MM.1S (cell line): ENCODE measurements at places on chromosomes 2 and 18.

DNA sequence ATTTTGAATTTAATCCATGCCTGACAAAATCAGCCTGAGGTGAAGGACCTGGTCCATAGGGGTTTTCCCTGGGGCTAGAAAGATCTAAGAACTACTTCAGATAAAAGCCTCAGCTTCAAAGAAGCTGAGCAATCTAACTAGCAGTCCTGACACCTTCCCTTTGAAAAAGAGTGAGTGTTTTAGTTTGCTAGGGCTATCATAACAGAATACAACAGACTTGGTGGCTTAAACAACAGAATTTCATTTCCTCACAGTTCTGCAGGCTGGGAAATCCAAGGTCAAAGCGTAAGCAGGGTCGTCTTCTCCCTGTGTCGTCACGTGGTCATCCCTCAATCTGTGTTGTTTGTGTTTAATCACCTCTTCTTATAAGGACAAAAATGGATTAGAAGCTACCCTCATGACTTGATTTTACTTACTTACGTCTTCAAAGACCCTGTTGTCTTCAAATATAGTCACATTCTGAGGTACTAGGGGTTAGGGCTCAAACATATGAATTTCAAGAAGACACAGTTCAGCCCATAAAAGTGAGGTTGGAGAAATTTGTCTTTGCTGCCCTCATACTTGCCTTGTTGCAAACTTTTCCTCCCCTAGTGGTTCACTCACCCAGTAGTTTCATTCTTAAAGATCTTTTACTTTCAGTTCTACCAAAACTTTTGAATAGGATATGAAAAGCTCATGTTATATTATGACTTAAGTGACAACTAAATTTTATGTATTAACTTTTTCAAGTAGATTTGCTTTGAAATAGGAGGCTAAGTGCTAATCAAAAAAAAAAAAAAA, 673.8 kb downstream of the ARHGAP15 start:
- H3K36me3 ChIP-seq, result no peaks in the 10 kb centered on the region
- peaks cover 5% of the 10 kb centered on the region; the same call in 1 of the 2 replicates for H3K4me1 ChIP-seq
- H3K27ac ChIP-seq, result peak overlapping the region; percentile 22; the same call in 1 of the 2 replicates

DNA sequence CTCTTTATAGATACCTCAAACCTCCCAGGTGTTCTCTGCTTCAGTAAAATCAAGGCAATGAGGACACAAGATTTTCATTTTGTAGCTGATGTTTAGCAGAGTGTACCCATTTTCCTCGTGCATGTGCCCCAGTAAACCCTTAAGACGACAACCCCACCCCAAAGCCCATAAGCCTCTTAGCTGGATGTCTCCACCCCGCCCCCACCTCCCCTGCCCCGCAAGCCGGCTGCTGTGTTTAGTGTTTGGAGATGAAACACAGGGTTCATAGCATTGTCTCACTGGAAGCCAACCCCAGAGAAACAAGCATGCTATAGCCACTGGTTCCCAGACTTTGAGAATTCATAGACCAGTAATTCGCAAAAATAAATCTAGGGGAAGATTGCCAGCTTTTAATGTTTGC, 5.8 kb upstream of the SAG start:
- H3K27ac ChIP-seq, result no peak overlapping the region
- no peaks in the 10 kb centered on the region for H3K27me3 ChIP-seq
- H3K36me3 ChIP-seq, result no peaks in the 10 kb centered on the region
- H3K4me3 ChIP-seq, result no peak overlapping the region
- DNase-seq, result no peak
- no peaks in the 10 kb centered on the region for H3K4me1 ChIP-seq

GRCh38 chr2:230658577-230658876, 54.1 kb upstream of the CAB39 start:
- no peaks in the 10 kb centered on the region for H3K27me3 ChIP-seq
- no peaks in the 10 kb centered on the region for H3K36me3 ChIP-seq
- H3K27ac ChIP-seq, result no peak overlapping the region
- DNase-seq, result no peak
- no peak overlapping the region for H3K4me3 ChIP-seq
- H3K4me1 ChIP-seq, result peaks cover 31% of the 10 kb centered on the region

DNA sequence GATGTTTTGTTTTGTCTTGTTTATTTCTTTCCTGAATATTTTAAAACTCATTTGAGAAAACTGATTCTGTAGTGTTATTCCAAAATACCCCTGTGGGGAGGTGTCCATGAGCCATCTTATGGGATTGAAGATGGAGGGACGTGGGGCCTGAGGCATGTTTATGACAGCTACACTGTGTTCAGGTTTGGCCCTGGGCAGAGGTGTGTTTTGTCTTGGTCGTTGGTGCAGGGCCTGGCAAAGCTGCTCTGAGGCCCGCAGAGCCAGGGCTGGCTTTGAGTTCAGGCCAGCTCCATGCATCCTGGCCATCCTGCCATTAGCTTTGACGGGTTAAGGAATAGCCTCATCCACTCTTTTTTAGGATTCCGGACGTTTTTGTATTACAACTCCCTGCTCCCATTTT, 68.9 kb downstream of the TMEM18 start:
- no peaks in the 10 kb centered on the region for H3K4me1 ChIP-seq
- H3K27me3 ChIP-seq, result no peaks in the 10 kb centered on the region
- no peak for DNase-seq
- no peak overlapping the region for H3K27ac ChIP-seq

- H3K4me1 ChIP-seq, result no peaks in the 10 kb centered on the region
- H3K27ac ChIP-seq, result no peak overlapping the region
- no peaks in the 10 kb centered on the region for H3K36me3 ChIP-seq
- no peaks in the 10 kb centered on the region for H3K27me3 ChIP-seq
Observed at GRCh38 chr2:795531-796041, 118.4 kb upstream of the TMEM18 start.

DNA sequence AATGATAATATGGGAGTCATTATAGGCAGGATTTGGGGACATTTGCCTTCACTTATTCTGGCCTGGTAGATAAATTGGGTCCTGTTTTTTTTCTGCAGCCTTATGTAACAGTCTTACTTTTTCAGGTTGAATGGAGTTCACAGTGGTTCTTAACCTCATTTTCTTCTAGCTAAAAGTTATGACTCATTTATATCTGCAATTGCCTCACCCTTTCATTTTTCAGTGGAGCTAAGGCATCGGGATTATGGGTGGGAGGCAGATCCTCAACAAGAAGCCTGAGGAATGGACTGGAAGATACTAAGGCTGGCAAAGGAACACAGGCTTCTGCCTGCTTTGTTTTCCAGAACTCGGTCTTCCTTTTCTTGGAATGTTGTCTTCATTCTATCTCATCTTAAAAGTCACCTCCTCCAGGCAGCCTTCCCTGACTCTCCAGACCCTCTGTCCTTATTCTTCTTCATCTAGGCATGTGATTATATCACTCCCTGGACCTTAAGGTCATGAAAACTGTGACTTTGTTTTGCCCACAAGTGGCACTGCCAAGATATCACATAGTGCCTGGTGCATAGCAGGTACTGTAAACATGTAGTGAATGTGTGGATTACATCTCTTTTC, 41.0 kb upstream of the ACSL3 start:
- no peak for DNase-seq
- no peaks in the 10 kb centered on the region for H3K27me3 ChIP-seq
- no peak overlapping the region for H3K4me3 ChIP-seq
- no peaks in the 10 kb centered on the region for H3K4me1 ChIP-seq
- no peak overlapping the region for H3K27ac ChIP-seq

- H3K27me3 ChIP-seq, result no peaks in the 10 kb centered on the region
- H3K4me3 ChIP-seq, result no peak overlapping the region
Observed at GRCh38 chr2:68574202-68574791, 69.1 kb upstream of the PROKR1 start.

DNA sequence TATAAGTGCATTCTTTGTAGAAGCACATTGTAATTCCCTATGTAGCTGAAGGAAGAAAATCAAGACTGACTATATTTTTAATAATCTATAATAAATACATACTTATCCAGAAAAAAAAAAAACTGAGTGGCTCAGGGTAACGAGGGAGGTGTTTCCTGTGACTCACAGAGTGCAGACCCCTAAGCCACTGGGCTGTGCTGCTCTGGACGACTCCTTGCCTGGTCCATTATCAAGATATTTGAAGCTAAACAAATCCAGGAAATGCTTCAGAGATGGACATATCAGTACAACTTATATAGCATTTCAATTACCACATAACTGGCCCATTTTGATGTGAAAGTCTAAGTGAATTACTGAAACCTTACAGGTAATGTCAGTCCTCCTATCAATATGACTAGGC, 80.6 kb downstream of the PIGN start:
- no peak overlapping the region for H3K27ac ChIP-seq
- H3K27me3 ChIP-seq, result no peaks in the 10 kb centered on the region
- no peak overlapping the region for H3K4me3 ChIP-seq
- no peaks in the 10 kb centered on the region; the same call in 1 of the 2 replicates for H3K36me3 ChIP-seq

GRCh38 chr2:158965641-158966040, 2.8 kb upstream of the TANC1 start:
- H3K4me3 ChIP-seq, result no peak overlapping the region
- no peaks in the 10 kb centered on the region; the same call in 1 of the 2 replicates for H3K4me1 ChIP-seq
- DNase-seq, result no peak
- H3K36me3 ChIP-seq, result no peaks in the 10 kb centered on the region
- 0 out of 2 replicates have a peak, but pooled peaks cover 3% of the 10 kb centered on the region for H3K27me3 ChIP-seq

- H3K36me3 ChIP-seq, result no peaks in the 10 kb centered on the region
- H3K4me1 ChIP-seq, result no peaks in the 10 kb centered on the region; the same call in 1 of the 2 replicates
- DNase-seq, result no peak
- H3K4me3 ChIP-seq, result no peak overlapping the region
- H3K27me3 ChIP-seq, result no peaks in the 10 kb centered on the region
- no peak overlapping the region for H3K27ac ChIP-seq
Observed at GRCh38 chr18:388200-388599, 112.3 kb downstream of the COLEC12 start.

- H3K36me3 ChIP-seq, result no peaks in the 10 kb centered on the region
- H3K27me3 ChIP-seq, result no peaks in the 10 kb centered on the region
- no peak overlapping the region for H3K27ac ChIP-seq
- DNase-seq, result no peak
Observed at GRCh38 chr2:72894514-72894913, 7.3 kb downstream of the SPR start.

- H3K27ac ChIP-seq, result no peak overlapping the region
- peaks cover 4% of the 10 kb centered on the region; the same call in 1 of the 2 replicates for H3K4me1 ChIP-seq
- no peak overlapping the region for H3K4me3 ChIP-seq
- H3K27me3 ChIP-seq, result peaks cover 12% of the 10 kb centered on the region
- no peak for DNase-seq
Observed at GRCh38 chr2:231047274-231047922, 9.3 kb upstream of the PSMD1 start.

DNA sequence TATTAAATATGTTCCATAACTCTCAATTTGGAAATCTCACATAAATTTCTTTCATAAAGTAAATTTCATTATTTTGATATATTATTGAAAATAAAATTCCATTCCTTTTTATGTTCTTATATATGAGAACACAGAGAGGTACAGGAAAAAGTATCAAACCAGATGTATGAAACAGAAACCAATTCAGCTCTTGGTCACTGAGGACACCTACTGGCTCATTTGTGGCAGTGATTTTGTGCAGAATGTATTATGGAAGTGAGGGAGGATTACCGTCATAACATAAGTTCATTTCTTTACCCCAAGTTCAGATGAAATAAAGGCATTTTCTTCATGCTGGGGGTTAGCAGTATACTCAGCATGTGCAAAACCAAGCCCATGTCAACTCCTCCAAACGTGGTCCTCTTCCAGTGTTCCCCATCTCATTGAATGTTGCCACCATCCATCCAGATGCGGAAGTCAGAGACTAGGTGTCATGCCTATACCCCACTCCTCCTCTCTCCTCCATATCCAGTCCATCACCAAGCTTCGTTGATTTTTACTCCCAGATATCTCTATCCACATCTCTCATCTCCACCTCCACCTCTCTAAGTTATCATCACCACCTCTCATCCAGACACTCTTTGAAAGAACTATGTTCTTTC, 41.7 kb upstream of the MALL start:
- no peaks in the 10 kb centered on the region for H3K27me3 ChIP-seq
- H3K4me3 ChIP-seq, result no peak overlapping the region
- no peak overlapping the region for H3K27ac ChIP-seq
- DNase-seq, result peak; percentile 68
- no peaks in the 10 kb centered on the region for H3K4me1 ChIP-seq

DNA sequence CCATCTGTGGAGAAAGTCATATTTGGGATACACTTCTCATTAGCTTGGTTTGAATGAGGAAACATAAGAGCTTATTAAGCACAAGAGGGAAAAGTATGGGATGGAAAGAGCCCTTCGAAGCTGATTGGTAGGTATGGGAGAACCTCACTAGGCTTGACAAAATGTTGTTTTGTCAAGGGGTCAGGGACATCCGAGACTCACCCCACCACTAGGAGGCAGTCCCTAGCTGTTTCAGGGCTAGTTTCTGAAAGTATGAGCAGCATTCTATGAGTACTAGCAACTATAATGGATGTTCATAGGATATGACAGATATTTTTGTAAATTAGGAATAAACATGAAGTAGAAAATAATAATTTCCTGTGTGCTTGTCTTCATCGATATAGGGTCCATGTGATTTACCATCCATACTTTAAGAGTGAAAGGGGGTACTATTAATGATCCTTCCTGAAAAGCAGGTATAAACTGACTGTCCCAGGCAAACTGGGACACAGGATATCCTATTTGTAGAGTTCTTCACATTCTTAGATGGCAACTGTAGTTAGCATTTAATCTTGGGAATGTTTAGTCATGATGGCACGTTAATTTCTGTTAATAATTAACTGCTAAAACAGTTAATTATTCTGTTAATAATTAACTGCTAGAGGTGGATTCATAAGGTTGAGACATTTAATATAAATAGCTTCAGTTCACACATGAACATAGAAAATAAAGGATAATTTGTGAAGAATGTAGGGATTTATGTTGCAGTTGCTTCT, 28.4 kb downstream of the OTX1 start:
- DNase-seq, result peak; percentile 30
- H3K36me3 ChIP-seq, result no peaks in the 10 kb centered on the region
- no peak overlapping the region for H3K4me3 ChIP-seq
- H3K27ac ChIP-seq, result no peak overlapping the region
- no peaks in the 10 kb centered on the region for H3K27me3 ChIP-seq

GRCh38 chr2:162282765-162283425, 35.6 kb downstream of the IFIH1 start:
- peaks cover 4% of the 10 kb centered on the region; the same call in 1 of the 2 replicates for H3K36me3 ChIP-seq
- DNase-seq, result no peak
- H3K27me3 ChIP-seq, result no peaks in the 10 kb centered on the region
- H3K4me3 ChIP-seq, result no peak overlapping the region
- no peak overlapping the region for H3K27ac ChIP-seq

- H3K4me1 ChIP-seq, result no peaks in the 10 kb centered on the region
- H3K4me3 ChIP-seq, result no peak overlapping the region
- no peaks in the 10 kb centered on the region for H3K27me3 ChIP-seq
- DNase-seq, result no peak
- no peak overlapping the region for H3K27ac ChIP-seq
Observed at GRCh38 chr2:175454953-175455389, 273.5 kb upstream of the ATP5MC3 start.

DNA sequence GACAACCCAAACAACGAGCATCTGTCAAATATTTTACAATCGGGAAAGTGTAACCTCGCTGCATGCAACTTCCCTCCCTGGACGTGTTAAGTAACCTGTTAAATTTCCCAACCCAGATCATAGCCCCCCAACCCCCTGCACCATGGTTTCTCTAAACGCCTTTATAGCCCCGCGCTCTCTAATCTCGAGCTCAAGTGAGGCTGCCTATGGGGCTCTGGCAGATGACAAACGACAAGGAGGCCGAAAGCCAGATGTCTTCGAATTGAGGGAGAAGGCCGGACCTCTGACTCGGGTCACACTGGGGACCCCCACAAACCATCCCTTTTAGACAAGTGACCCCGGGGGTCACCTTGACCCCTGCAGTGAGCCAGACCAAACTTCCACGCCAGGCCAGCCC, 526 bp downstream of the COX7A2L start:
- H3K27ac ChIP-seq, result peak overlapping the region; percentile 86; the same call in 1 of the 2 replicates
- H3K36me3 ChIP-seq, result no peaks in the 10 kb centered on the region
- peak overlapping the region; percentile 71 for H3K4me3 ChIP-seq
- H3K4me1 ChIP-seq, result peaks cover 11% of the 10 kb centered on the region
- no peaks in the 10 kb centered on the region for H3K27me3 ChIP-seq
- DNase-seq, result no peak

- H3K27me3 ChIP-seq, result no peaks in the 10 kb centered on the region
- DNase-seq, result no peak
- no peak overlapping the region for H3K4me3 ChIP-seq
- no peaks in the 10 kb centered on the region for H3K4me1 ChIP-seq
Observed at GRCh38 chr2:109365131-109365530, 236.1 kb downstream of the SH3RF3 start.
